ENCODE measurements at places on chromosomes 16 and 17. TPM values are rescaled to one million over a fixed set of nuclear protein-coding genes. Genes with fewer than 3 reads are reported as not detected.

Gene IRF8
- total RNA-seq: 43.1 TPM

DNA sequence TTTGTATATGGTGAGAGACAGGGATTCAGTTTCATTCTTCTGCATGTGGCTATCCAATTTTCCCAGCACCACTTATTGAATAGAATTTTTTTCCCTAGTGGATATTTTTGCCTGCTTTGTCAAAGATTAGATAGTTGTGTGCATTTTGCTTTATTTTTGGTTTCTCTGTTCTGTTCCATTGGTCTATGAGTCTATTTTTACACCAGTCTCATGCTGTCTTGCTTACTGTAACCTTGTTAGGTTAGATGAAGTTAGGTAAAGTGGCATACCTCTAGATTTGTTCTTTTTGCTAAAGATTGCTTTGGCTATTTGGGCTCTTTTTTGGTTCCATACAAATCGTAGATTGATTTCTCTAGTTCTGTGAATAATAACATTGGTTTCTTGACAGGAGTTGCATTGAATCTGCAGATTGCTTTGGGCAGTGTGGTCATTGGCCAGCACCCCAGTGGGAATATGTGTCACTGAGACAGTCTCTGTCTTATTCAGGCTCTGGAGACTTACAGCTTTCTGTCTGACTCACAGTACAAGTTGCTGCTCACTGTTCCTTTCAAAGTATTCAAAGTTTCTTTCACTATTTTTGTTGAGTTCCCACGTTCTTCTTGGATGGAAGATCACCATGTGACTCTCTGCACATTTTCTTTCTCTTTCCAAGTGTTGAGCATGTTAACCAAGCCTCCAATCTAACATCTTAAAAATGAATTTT lies 709.1 kb downstream of the CDH11 start:
- H3K27ac ChIP-seq: no peak overlapping the region
- no peak for DNase-seq
- peaks cover 5% of the 10 kb centered on the region for H3K4me1 ChIP-seq
- H3K36me3 ChIP-seq: no peaks in the 10 kb centered on the region
- no peaks in the 10 kb centered on the region for H3K27me3 ChIP-seq

DNA sequence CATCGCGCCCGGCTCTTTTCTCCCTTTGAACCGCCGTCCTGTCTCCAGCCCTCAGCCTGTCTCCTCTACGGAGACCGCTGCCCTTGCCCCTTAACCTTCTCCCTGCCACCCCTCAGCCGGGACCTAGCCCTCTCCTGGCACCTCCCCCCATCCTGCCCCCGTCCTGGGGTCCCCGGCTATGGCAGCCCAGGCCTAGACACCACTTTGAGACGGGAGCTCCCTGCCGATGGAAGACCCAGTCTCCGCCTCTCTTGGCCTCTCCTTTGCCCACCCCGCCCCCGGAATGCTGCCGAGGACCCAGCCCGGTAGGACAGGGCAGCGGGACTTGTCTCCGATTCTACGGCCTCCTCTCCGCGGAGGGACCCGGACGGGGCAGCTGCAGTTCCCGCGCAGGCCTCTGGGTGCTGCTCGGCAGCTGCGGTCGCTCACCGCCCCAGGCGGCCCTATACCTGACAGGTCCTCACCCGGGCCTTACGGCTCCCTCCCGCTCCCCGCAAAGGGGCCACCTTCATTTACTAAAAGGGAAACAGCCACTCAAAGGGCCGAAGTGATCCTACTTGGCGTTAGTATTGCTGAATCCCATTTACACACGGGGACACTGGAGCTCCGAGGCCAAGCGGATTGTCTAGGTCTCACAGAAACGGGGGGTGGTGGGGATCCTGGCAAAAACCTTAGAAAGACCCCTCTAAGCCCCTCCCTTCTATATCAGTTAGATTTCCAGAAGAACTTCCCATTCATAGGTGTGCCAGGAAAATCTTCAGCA lies 32.6 kb upstream of the TAC4 start:
- H3K27ac ChIP-seq: no peak overlapping the region
- peaks cover 33% of the 10 kb centered on the region for H3K27me3 ChIP-seq
- peaks cover 7% of the 10 kb centered on the region for H3K4me1 ChIP-seq
- no peak overlapping the region for H3K4me3 ChIP-seq
- H3K36me3 ChIP-seq: no peaks in the 10 kb centered on the region

DNA sequence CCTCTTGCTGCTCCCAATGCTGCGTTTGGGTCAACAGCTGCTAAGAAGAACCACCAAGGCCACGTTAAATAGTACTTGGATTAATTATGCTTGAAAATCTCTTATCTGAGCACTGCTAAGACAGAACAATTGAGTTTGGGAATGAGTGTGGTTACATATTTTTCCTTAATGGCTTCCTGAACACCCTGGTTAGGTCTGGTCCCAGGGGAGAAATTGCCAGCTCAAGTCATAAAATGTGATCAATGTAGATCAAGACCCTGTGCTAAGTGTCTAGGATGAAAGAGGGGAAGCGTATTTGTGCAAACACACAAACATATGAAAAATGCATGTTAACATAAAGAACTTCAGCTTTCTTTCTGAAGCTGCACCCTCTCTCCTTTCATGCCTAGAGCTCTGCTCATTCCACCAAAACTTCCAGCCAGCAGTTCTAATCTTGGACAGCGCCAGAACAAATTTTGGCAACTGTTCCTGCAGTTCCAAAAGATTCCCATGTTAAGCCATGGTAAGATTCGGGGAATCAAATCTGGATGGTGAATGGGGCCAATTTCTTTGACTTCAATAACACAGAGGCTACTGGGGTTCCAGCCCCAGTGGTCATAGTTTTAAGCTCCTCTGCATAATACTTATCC lies 72.0 kb downstream of the ZFHX3 start:
- no peaks in the 10 kb centered on the region for H3K27me3 ChIP-seq
- DNase-seq: no peak
- no peaks in the 10 kb centered on the region for H3K36me3 ChIP-seq
- no peak overlapping the region for H3K27ac ChIP-seq
- H3K4me1 ChIP-seq: peaks cover 11% of the 10 kb centered on the region

Gene ABCA8
- total RNA-seq: 34.0 TPM

- DNase-seq: peak; percentile 69
- H3K4me3 ChIP-seq: peak overlapping the region; percentile 94
- H3K27ac ChIP-seq: peak overlapping the region; percentile 70
Observed at GRCh38 chr17:18039535-18040260, 490 bp downstream of the GID4 start.

Gene BAHCC1
- 23.3 TPM for total RNA-seq

Gene KCNJ2
- total RNA-seq: 18.1 TPM

Gene CNTROB
- 62.7 TPM for total RNA-seq

DNA sequence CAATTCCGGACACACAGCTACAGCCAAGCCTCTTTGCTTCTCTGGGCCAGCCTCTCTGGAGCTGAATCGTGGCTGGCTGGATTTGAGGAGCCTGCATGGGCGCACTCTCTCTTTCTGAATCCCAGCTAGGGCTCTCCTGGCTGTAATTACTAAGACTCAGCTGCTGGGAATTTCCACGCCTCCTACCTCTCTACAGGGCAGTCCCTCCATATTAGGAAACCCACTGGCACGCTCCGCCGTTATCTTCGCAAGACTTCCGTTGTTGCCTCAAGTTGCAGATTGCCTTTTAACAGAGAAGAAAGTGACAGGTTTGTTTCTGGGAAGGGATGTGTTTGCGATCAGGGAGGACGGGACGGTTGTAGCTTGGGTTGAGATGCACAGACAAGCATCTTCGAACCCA lies 188.4 kb upstream of the NLRP1 start:
- H3K27ac ChIP-seq: no peak overlapping the region
- no peak overlapping the region for H3K4me3 ChIP-seq
- peaks cover 23% of the 10 kb centered on the region for H3K27me3 ChIP-seq
- no peaks in the 10 kb centered on the region for H3K36me3 ChIP-seq
- DNase-seq: no peak
- no peaks in the 10 kb centered on the region for H3K4me1 ChIP-seq

DNA sequence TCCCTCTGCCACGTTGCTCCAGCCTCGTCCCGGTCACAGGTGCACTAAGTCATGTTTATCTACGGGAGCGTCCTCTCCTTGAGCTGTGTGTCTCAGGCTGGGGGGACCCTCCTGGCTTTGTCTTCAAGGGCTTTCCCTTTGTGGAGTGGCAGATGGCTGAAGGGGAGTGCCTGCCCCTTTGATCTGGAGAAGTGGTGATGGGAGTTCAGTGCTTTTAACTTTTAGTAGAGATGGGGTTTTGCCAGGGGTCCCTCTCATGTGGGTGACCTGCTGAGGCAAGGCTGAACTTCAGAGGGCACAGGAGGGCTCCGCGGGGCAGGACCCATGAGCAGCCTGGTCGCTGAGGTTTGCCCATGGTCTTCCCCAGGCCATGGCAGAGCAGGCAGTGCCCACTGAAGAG lies 73.1 kb upstream of the CDC42EP4 start:
- H3K36me3 ChIP-seq: no peaks in the 10 kb centered on the region
- no peak for DNase-seq
- H3K27me3 ChIP-seq: no peaks in the 10 kb centered on the region
- H3K4me1 ChIP-seq: no peaks in the 10 kb centered on the region
- no peak overlapping the region for H3K27ac ChIP-seq

- peaks cover 6% of the 10 kb centered on the region for H3K36me3 ChIP-seq
- H3K27me3 ChIP-seq: no peaks in the 10 kb centered on the region
- peaks cover 89% of the 10 kb centered on the region for H3K4me1 ChIP-seq
- H3K4me3 ChIP-seq: no peak overlapping the region
- H3K27ac ChIP-seq: peak overlapping the region; percentile 71
Observed at GRCh38 chr16:85005285-85006069, 5.9 kb downstream of the ZDHHC7 start.

GRCh38 chr17:42937712-42938596 lies 26.3 kb downstream of the AARSD1 start:
- H3K27ac ChIP-seq: no peak overlapping the region
- no peaks in the 10 kb centered on the region for H3K4me1 ChIP-seq
- no peak overlapping the region for H3K4me3 ChIP-seq
- H3K36me3 ChIP-seq: no peaks in the 10 kb centered on the region
- peaks cover 4% of the 10 kb centered on the region for H3K27me3 ChIP-seq
- no peak for DNase-seq

Gene CMTM2
- 3.1 TPM for total RNA-seq

Gene ABCC6
- 42.5 TPM for total RNA-seq

Gene MT4
- total RNA-seq: not detected

DNA sequence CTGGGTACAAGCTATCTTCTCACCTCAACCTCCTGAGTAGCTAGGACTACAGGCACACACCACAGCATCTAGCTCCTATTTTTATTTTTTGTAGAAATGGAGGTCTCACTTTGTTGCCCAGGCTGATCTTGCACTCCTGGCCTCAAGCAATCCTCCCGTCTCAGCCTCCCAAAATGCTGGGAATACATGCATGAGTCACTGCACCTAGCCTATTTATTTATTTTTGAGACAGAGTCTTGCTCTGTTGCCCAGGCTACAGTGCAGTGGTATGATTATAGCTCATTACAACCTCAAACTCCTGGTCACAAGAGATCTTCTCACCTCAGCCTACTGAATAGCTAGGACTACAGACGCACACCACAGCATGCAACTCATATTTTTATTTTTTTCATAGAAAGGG lies 40.1 kb upstream of the RGS9 start:
- H3K27ac ChIP-seq: no peak overlapping the region
- no peaks in the 10 kb centered on the region for H3K27me3 ChIP-seq
- no peak for DNase-seq
- no peak overlapping the region for H3K4me3 ChIP-seq
- peaks cover 4% of the 10 kb centered on the region for H3K4me1 ChIP-seq

Gene KRT33A
- not detected for total RNA-seq

Data from upper lobe of right lung (tissue), 1 donor.